Sigmoid colon (tissue), 7 donors: ENCODE measurements at places on chromosomes 5 and 9.
A peak's percentile ranks its signal among the peaks of the same experiment; 100 is the strongest.

DNA sequence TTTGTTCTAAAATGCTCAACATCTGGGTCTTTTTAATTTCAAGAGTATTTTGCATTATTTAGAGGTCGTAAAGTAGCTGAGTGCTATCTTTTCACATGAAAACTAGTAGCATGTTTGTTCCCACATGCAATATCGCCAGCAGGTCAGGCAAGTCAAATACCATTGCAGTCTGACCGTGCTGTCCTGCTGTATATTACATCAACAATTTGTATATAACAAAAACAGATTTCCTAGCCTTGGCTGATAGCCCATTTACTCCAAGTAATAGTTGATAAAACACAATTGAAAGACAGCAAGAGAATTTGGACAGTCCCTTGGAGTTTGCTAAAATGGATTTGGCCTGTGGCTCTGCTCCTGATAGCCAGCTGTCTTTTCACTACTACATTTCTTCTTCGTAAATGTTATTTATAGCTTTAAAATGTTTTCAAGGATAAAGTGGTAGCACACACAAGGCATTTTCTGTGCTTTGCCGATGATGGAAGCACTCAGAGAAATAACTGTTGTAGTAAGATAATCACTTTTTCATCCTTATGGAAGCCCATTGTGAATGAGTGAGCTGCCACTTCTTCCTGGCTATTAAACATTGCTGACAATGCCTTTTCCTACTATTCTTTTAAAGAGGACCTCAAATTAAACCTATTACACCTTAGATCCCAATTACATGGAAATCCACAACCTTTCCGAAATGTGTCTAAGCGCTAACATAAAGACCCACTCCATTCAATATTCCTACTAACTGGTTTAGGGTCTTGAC, 992.1 kb downstream of the MAT2B start:
- H3K36me3 ChIP-seq, result no peaks in the 10 kb centered on the region
- no peak for DNase-seq
- no peaks in the 10 kb centered on the region for H3K27me3 ChIP-seq
- no peak overlapping the region for H3K4me3 ChIP-seq
- no peaks in the 10 kb centered on the region for H3K4me1 ChIP-seq

DNA sequence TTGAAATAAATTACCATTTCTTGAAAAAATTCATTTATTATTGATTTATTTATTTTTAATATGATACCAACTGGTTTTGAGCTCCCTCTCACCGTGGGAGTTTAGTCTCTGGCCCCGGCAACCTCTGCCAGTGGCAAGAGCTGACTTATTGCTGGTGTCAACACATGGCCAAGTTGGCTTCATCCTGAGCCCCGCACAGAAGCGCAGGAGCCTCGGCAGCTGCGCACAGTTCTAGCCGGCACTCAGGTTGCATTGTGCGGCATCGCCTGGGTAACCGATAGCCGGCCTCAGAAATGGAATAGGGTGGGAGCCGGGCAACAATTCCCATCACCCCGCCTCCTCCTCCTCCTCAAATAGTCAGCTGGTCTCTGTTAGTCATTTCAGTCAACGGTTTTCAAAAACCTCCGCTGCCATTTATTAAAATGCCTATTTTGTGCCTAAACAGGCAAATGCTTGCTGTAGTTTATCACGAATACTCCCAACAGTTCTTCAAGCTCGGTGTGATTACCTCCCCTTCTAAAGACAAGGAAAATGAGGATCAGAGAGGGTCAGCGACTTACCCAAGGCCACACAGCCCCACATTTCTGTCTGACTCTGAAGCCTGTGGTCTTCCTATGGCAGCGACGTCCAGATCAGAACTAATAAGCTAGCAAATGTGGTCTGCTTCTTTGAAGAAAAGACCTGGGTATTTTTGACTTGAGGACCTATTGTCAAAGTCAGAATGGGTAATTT, 15.7 kb upstream of the MSX2 start:
- peak; percentile 46 for DNase-seq
- H3K36me3 ChIP-seq, result no peaks in the 10 kb centered on the region

- H3K4me3 ChIP-seq, result no peak overlapping the region
- no peak for DNase-seq
- H3K27ac ChIP-seq, result peak overlapping the region; percentile 56
- no peaks in the 10 kb centered on the region for H3K36me3 ChIP-seq
- no peaks in the 10 kb centered on the region for H3K27me3 ChIP-seq
- H3K4me1 ChIP-seq, result peaks cover 19% of the 10 kb centered on the region
Measured at GRCh38 chr5:123814801-123815470, 303.0 kb downstream of the CSNK1G3 start.

DNA sequence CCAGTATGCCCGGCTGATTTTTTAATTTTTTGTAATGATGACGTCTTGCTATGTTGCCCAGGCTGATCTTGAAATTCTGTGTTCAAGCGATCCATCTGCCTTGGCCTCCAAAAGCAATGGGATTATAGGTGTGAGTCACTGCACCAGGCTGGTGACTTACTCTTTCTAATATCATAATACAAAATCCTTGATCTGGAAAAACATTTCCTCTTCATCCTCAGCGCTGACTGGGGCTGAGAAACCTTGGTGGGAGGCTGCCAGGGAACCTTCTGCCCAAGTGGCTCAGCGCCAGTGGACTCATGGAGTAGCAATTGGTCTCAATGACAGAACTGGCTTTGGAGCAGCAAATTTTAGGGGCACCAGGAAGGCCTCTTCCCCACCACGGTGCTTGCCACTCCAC, 17.5 kb upstream of the SEMA4D start:
- H3K4me1 ChIP-seq, result no peaks in the 10 kb centered on the region
- no peak for DNase-seq
- H3K36me3 ChIP-seq, result no peaks in the 10 kb centered on the region
- no peak overlapping the region for H3K4me3 ChIP-seq
- no peak overlapping the region for H3K27ac ChIP-seq
- H3K27me3 ChIP-seq, result no peaks in the 10 kb centered on the region

- no peaks in the 10 kb centered on the region for H3K4me1 ChIP-seq
- H3K27ac ChIP-seq, result no peak overlapping the region
- DNase-seq, result no peak
- no peak overlapping the region for H3K4me3 ChIP-seq
- no peaks in the 10 kb centered on the region for H3K36me3 ChIP-seq
- peaks cover 16% of the 10 kb centered on the region for H3K27me3 ChIP-seq
Measured at GRCh38 chr9:36788534-36788933, 215.8 kb downstream of the MELK start.

DNA sequence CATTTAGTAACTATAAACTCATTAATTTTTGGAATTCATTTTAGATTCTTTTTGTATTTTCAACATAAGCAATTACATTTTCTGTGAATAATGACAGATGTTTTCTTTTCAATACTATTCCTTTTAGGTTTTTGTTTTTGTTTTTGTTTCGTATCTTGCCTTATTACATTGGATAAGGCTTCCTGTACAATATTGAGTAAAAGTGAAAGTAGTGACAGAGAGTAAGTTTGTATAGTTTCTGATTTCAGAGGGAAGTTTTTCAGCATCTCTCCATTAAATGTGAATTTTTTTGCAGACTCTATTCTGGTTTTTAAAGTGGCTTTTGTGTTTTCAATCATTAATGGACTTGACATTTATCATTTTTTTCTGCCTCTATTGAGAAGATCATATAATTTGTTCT, 12.8 kb upstream of the CAMK4 start:
- H3K27me3 ChIP-seq, result no peaks in the 10 kb centered on the region
- no peak overlapping the region for H3K4me3 ChIP-seq
- no peaks in the 10 kb centered on the region for H3K36me3 ChIP-seq
- H3K4me1 ChIP-seq, result no peaks in the 10 kb centered on the region
- DNase-seq, result no peak

GRCh38 chr5:72364951-72365350, 44.8 kb downstream of the PTCD2 start:
- no peak for DNase-seq
- H3K27ac ChIP-seq, result no peak overlapping the region
- no peak overlapping the region for H3K4me3 ChIP-seq
- H3K36me3 ChIP-seq, result no peaks in the 10 kb centered on the region
- peaks cover 22% of the 10 kb centered on the region for H3K4me1 ChIP-seq

DNA sequence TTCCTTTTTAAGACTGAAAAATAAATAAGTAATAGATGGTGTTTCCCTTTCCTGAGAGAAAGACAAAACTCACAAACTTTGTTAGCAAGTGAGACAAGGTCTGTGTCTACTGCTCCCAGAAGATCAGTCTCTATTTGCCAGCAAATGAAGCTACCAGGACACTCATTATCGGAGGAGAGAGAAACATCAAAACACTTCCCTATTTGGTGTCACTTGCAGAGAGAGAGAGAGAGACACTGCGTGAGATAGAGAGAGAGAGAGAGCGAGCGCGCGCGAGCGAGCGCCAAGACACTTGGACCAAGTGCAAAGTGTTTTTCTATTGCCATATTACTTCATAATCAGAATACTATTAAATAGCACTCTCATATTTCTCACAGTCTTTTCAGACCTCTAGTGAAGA, 142.7 kb downstream of the KCNN2 start:
- H3K4me1 ChIP-seq, result no peaks in the 10 kb centered on the region
- DNase-seq, result no peak
- no peak overlapping the region for H3K4me3 ChIP-seq
- H3K27ac ChIP-seq, result no peak overlapping the region
- no peaks in the 10 kb centered on the region for H3K36me3 ChIP-seq

DNA sequence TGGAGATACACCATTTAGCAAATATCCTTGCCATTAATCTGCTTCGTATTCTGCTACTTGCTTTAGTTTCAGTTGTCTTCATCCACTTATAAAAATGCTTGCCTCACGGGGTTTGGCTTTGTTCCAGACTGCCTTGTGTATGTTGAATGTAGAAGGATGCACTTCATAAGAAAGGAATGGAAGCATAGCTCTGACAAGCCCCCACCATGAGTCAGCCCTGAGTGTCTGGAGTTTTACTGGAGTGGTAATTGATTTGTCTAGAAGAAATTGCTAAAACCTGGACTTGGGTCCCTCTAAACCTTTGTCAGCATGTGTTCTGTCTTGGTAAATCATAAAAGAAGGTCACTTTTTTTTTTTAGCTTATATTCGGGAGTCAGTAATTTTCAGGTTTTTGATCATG, 4.6 kb downstream of the TEX48 start:
- peaks cover 20% of the 10 kb centered on the region for H3K4me1 ChIP-seq
- no peak overlapping the region for H3K4me3 ChIP-seq
- H3K36me3 ChIP-seq, result no peaks in the 10 kb centered on the region
- peak overlapping the region; percentile 44 for H3K27ac ChIP-seq
- no peaks in the 10 kb centered on the region for H3K27me3 ChIP-seq

DNA sequence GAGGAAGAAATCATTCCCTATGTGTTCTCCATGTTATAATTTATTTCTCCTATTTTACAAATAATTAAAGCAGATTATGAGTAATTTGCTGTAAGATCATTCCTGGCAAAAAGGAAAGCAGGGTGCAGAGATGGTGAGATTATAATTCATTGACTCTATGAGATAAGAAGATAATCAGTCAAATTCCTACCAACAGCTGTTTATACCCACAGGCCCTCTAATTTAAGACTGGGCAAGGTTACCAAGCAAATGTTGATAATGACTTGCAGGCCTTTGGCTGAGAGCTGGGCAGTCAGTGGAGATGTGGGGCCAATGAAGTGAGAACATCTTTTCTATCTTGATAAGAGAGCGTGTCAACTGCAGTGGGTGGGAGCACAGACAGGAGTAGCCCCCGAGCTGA, 222.7 kb downstream of the ICE1 start:
- no peaks in the 10 kb centered on the region for H3K36me3 ChIP-seq
- no peak overlapping the region for H3K4me3 ChIP-seq
- H3K4me1 ChIP-seq, result peaks cover 25% of the 10 kb centered on the region
- DNase-seq, result no peak

DNA sequence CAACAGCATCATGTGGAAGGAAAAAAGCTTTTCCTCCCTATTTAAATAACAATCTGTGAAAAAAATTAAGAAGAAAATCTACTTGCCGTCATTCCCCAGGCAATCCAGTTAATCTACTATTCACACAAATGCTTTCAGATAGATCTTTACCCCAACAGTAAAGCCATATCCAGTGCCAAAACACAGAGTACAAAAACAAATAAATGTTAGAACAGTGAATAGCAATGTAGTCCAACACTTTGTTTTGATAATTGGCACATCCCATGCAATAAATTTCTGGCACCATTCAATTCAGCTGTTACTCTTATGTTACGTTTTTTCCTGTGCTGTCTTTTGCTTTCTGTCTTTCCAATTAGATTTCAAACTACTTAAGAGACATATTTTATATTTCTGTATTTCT, 2245.5 kb upstream of the WWC1 start:
- H3K27ac ChIP-seq, result no peak overlapping the region
- no peaks in the 10 kb centered on the region for H3K27me3 ChIP-seq
- no peak overlapping the region for H3K4me3 ChIP-seq
- no peaks in the 10 kb centered on the region for H3K36me3 ChIP-seq
